ENCODE measurements at places on chromosomes 13 and 19. TPM values are rescaled to one million over a fixed set of nuclear protein-coding genes. Genes with fewer than 3 reads are reported as not detected.

GPR183 gene
- 487 TPM for polyA plus RNA-seq

DZIP1 gene
- not detected for polyA plus RNA-seq

KLK2 gene
- polyA plus RNA-seq, result not detected

NAPA gene
- 69.4 TPM for polyA plus RNA-seq

FUT2 gene
- not detected for polyA plus RNA-seq
